GM03348 (cell line): ENCODE measurements at places on chromosomes 1 and 21.

GRCh38 chr1:209421978-209422680 is 161.4 kb upstream of the CAMK1G start:
- no peak for DNase-seq

DNA sequence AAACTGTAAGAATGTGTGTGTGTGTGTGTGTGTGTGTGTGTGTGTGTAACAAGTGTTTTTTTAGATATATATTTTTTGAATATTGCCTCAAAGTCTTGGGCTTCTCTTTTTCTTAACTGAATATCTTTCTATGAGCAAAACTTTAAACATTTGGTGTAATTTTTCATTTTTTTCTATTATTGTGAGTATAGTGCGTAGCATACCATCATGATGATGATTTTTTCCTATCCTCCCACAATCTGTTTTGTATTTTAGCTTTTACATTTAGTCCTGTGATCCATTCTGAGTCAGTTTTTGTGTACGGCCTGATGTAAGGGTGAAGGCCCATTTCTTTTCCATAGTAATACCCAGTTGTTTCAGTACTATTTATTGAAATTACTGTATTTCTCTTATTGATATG is 680.6 kb downstream of the TTLL7 start:
- DNase-seq, result no peak

DNA sequence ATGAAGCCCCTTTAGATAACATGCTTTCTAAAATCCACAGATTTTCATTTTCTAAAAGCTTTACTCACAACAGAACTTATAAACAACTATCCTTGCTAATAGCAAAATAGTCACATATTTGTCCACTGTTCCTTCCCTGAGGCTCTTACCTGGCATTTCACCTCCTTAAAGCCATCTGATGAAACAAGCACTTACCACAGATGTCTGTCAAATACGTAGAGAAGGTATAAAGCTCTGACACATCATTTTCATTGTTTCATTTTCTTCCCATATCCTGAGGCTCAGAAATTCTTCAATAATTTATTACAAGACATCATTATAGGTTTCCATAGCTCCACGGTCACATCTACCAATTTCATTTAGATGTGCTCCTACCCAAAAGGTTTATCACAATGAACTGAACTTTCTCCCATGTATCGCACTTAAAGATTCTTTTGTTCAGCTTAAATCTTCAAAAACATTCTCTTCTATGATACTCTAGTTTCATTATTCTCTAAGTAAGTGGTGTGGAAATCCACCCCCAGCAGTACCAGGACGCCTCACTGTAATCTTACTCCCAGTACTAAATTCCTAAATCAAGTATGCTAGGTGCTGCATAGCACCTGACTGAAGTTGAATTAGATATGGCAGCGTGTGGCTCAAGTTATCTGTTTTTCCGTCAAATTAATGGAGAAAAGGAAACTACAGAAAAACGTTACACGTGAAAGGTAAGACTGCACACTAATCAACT is 569.6 kb downstream of the SMYD3 start:
- DNase-seq, result no peak

DNA sequence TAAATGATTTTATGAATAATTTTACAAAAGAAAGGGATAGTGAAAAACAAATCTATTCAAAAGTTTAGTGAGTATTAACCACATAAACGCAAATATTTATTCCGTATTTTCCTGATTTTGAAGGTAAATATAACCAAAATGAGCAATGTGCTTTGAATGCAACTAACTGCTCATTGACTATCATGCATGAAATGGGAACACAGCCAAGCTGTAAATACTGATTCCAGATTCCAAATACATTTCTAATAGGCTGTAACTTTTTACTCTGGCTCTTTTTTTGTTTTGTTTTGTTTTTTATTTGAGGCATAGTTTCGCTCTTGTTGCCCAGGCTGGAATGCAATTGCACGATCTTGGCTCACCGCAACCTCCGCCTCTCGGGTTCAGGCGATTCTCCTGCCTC is 41.8 kb downstream of the SELENOF start:
- no peak for DNase-seq

- DNase-seq, result no peak
Measured at GRCh38 chr1:230647321-230647720, 5.0 kb downstream of the COG2 start.

- no peak for DNase-seq
Measured at GRCh38 chr1:111738133-111738435, 1.1 kb downstream of the INKA2 start.

GRCh38 chr1:202105571-202106339 is 17.0 kb upstream of the GPR37L1 start:
- DNase-seq, result peak; percentile 49

- DNase-seq, result no peak
Measured at GRCh38 chr1:192395895-192396294, 79.1 kb downstream of the RGS21 start.

DNA sequence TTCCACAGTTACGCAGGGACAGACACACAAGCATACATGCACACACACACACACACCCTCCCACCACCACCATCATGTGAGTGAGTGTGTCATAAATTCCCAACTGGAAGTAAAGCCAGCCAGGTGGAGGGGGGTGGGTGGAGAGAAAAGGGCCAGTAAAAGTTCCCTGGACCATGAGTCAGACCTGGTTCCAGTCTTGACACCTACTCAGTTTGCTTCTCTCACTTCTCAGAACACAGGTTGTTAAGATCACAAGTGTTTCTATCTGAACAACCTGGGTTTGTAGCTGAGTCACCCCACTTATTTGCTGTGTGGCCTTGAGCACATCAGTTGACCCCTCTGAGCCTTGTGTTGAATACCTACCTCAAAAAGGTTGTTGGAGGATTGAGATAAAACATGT is 9.6 kb downstream of the EPHA10 start:
- DNase-seq, result no peak

- no peak for DNase-seq
Measured at GRCh38 chr1:119225265-119225664, 84.8 kb upstream of the WARS2 start.

GRCh38 chr1:43464681-43465504 is 11.2 kb upstream of the HYI start:
- no peak for DNase-seq
